ENCODE measurements at places on chromosomes 2 and 18. TPM values are rescaled to one million over a fixed set of nuclear protein-coding genes. Genes with fewer than 3 reads are reported as not detected.

- DNase-seq: no peak
These were observed 75.9 kb downstream of the INHBB start for GRCh38 chr2:120421830-120422175.

PLEK gene
- polyA plus RNA-seq: 4.5 TPM

DNA sequence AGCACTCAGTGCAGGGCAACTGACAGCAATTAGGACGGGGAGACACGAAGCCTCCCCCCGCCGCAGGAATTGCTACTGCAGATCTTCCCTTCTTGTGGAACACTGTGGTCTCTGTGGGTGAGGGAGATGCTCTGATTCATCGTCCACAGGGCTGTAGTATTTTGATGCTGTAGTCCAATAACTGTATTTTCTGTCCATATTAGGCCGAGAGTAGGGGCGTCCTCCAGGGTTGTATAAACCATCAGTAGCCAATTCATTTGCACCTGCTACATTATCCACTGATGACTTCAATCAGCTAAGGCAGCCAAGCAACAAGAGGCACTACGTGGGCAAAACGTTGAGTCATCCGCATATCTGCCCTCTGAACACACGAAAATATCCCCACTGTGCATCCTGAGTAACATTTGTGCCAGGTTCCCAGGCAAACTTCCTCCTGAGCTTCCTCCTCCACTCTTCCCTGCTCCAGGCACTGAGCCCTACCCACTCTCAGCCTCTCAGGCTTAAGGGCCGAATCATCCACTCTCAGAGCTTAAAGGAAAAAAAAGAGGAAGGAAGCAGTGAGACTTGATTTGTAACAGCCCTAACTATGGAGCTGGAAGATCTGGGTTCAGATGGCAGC lies 62.1 kb downstream of the LBH start:
- DNase-seq: no peak

GRCh38 chr2:49404108-49404507 lies 249.8 kb upstream of the FSHR start:
- no peak for DNase-seq

GRCh38 chr2:223102450-223102849 lies 50.5 kb downstream of the KCNE4 start:
- no peak for DNase-seq

DNA sequence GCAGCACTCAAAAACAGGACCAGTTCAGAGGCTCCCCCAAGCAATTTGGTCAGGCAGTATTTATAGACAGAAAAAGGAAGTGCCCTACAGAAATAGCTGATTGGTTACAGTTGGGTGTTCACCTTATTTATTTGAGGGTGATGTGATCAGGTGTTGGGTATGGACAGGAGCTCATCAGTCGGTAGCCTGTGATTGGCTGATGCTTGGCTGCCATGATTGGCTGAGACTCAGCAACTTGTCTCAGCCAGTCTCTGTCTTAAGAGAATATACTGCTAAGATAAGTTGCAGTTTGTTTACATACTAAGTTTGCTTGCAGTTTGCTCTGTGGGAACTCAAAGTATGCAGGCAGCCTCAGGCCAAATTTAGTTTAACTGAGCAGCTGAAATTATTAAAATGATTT lies 9.4 kb downstream of the ABCG8 start:
- no peak for DNase-seq

LRRC30 gene
- not detected for polyA plus RNA-seq

- DNase-seq: no peak
These were observed 181.7 kb upstream of the SIX3 start for GRCh38 chr2:44759823-44760222.

DNA sequence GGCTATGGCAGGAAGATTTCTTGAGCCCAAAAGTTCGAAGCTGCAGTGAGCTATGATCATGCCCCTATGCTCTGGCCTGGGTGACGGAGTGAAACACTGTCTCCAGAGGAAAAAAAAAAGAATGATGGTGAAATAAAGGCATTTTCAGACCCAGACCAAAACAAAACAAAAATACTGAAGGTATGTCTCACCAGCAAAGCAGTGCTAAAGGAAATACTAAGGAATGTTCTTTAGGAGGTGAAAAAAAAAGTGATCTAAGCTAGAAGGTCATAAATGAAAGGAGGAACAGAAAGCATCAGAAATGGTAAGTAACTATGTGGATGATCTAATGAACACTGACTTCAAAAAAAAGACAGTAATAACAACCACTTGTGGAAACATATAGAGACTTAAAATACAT lies 18.7 kb downstream of the SS18 start:
- no peak for DNase-seq

DNA sequence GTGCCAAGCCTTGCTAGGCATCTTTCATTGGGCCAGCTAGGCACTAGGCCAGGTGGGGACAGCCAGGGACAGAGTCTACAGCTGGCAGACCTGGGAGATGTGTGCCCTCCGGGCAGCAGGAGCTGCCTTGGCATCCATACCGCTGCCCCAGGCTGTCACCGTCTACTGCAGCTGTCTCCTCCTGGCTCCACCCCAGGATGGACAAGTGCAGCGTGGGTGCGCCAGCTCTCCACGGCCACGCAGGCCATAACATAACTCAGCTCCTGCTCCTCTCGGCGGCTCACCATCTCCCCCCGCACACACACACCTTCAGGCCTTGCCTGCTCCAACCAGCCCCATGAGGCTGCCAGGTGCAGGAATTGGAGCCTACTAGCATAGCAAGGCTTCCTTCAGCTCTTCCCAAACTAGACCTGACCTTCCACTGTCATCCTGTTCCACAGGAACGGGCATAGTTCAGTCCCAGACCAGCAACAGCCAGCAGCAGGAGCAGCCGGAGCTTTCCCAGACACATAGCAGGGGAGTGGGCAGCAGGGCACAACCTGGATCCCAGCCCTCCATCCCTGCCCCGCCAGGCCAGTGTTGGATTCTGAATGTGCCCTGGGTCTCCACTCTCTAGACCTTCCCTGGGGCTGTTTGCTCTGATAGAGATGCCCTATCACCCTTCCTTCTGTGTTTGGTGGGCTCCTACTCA lies 2.5 kb upstream of the ADRA2B start:
- DNase-seq: no peak

SLC4A3 gene
- 13.5 TPM for polyA plus RNA-seq

GGCX gene
- polyA plus RNA-seq: 42.2 TPM

RIT2 gene
- not detected for polyA plus RNA-seq

SERPINB11 gene
- polyA plus RNA-seq: not detected

UGT1A8 gene
- not detected for polyA plus RNA-seq

DNA sequence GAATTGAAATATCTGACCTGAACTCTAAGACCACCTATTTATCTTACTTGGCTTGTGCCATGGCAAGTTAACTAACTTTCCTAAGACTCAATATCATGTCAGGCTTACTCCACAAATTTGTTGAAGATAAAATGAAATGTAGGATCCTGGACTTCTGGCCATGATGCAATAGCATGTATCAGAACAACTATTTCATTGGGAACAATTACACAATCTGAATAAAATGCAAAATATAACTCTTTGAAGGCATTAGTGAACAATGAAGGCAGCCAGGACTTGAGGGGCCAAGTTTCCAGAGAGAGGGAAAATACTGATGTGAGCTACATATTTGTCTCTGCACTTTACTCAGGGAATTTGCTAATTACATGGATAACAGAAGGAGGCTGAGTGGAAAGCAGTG lies 476.5 kb upstream of the ACVR2A start:
- no peak for DNase-seq

DNA sequence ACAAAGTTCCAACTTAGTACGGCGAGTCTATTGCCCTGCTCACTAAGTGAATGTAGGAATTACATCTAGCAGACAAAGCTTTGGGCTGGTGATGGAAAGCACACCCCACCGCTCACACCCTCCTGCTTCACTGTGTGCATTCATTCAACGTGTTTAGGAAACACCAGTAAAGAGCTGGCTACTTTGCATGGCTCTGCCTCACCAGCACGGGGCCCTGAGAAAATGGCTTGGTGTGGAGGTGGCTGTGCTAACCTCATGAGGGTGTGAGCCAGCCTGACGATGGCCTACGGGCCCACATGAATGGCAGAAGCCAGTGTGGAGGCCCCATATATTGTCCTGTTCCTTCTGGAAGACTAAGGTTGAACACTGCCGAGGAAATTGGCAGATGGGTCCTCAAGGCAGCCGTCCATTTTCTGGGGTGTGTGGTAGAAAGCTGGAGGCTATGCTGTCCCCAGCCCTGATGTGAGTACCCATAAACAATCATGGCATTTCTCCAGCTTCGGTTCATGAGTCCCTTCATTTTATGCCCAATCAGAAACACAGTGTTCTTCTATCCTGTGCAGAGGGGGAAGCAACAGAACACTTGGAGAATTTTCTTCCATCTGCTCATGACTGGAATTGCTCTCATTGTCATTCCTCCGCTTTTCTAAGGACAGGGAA lies 269.4 kb downstream of the PHLPP1 start:
- DNase-seq: no peak

DNA sequence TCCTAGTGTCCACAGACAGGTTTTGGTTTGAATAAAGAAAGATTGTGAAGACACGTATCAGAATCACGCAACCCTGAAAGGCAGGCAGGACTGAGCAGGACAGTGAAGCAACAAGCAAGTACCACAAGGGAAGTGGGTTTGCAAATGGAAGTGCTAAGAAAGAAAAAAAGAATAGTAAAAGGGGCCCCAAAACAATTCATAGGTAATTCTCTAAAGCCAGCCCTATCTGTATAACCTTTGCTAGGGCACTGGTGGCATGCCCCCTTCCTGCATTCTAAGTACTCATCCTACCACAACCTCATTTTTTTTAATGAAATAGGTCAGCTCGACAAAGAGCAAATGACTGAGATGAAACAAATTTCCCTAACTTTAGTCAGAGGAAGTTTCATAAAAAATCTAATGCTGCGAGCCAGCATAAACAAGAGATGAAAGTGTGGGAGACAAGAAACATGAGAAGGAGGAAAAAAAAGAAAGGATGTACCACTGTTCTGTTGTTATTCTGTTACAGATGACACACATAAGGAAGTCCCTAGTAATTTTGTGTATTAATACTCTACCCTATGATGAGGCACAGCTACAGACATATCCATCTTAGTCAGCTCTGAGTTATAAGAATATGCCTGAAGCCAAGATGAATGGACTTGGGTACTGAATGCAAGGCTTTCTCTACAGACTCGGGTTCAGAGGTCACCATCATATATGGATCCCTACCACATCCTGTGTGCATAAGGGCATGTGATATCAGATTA lies 32.2 kb downstream of the IKZF2 start:
- DNase-seq: no peak

GRCh38 chr2:186457908-186458307 lies 28.2 kb upstream of the ZC3H15 start:
- no peak for DNase-seq

- DNase-seq: no peak
These were observed 499 bp downstream of the COBLL1 start for GRCh38 chr2:164840930-164841718.

- no peak for DNase-seq
These were observed 139.4 kb upstream of the SERTAD2 start for GRCh38 chr2:64792995-64793639.

DNA sequence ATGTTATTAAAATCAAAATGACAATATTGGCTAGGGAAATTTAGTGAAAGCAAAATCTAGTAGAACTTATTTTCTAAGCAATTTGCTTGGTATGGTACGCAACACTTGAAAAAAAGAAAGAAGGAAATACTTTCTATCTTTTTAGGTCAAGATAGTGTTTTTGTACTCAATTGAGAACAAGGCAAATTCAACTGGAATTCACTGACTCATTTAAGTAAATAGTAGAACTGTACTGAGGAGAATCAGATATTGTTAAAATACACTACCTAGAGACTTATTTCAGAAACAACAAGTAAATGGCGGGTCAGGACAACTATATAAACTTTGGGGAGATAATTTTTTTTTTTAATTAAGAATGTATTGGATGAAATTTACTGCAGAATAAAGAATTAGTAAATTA lies 18.9 kb downstream of the ZRANB3 start:
- DNase-seq: no peak

DLX2 gene
- not detected for polyA plus RNA-seq

KANSL1L gene
- polyA plus RNA-seq: 52.4 TPM

DNA sequence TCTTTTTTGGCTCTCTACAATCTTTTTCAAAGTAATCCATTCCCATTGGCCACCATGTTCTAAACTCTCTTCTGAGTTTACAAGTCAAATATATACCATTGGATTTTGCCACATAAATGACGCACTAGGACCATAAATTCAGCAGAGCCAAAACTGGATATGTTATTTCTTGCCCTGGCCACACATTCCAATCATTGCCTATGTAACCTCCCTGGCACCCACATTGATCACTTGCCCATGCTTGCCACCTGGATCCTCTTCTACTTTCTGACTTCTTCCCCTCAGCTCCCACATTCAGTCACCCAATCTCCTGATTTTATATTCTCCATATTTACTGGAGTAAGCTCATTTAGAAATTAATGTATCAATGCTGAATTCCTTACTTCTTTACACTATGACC lies 5.1 kb upstream of the ZC3H15 start:
- no peak for DNase-seq

DNA sequence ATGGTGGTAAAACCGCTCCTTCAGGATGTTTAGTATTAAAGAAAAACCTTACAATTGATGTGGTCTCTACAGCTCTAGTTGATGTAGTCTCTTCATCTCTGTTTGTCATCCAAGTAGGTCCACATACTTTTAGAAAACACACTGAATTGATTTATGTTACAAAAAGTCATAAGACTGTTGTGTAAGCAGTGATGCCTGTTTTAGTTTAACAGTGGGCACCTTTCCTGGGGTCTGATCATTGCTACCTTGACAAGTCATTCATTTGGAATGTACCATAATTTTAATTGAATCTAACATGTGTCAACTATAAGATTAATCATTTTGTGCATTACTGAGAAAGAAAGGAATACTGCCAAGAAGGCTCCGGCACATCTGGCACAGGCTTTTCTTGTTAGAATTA lies 34.3 kb downstream of the GIGYF2 start:
- DNase-seq: no peak

All from left renal pelvis (tissue), 4 donors.